ENCODE measurements at places on chromosomes 2 and 18.
A peak's percentile ranks its signal among the peaks of the same experiment; 100 is the strongest.

GRCh38 chr2:26631401-26632170 lies 9.6 kb downstream of the CIB4 start:
- DNase-seq = no peak

- peak; percentile 63 for DNase-seq
These were observed 127.3 kb downstream of the RNF144A start for GRCh38 chr2:7044253-7045250.

DNA sequence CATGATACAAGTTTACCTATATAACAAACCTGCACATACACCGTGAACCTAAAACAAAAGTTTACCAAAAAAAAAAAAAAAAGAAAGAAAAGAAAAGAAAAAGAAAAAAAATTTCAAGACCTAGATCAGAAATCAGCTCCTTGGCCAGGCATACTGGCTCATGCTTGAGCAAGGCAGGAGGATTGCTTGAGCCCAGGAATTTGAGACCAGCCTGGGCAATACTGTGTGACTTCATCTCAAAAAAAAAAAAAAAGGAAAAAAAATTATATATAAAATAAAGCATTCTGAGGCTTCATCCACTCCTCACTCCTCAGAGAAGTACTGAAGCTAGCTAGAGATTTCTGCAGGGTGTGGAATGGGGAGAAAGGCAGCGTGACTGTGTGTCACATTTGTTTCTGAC lies 11.8 kb upstream of the PROC start:
- DNase-seq = no peak

- DNase-seq = no peak
These were observed 148.6 kb upstream of the MAP3K20 start for GRCh38 chr2:172926785-172927640.

DNA sequence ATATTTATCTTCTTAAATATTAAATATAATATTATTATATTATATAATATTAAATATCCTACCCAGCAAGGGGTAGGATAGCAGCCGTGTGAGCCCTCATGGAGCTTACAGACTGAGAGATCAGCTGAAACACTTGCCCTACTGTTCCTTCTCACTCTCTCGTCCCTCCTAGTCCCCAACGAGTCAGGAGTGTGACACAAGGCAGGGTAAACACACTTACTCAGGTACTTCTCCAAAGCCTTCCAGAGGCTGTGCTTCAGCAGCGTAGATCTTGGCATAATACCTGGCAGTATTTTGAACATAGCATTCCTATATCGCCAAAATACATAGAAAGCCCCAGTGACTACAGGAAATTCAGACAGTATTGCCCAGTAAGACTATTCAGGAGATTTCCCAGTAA lies 114.1 kb downstream of the ALPK2 start:
- DNase-seq = no peak

DNA sequence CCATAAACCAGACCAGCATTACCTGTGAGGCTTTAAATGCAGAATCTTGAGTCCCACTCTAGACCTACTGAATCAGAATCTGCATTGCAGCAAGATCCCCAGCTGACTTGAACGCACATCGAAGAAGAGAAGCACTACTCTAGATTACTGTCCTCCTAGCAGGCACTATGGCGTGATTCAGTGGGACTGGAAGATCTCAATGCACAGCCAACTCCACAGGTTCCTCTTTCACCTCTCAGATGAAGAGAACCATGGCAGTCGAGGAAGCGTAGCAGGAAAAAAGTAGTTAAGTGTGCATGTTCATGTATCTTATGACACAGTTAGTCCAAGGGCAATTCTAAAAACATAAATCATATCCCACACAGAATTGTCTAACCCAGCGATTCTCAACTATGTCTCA lies 97.4 kb downstream of the STK39 start:
- DNase-seq = no peak

DNA sequence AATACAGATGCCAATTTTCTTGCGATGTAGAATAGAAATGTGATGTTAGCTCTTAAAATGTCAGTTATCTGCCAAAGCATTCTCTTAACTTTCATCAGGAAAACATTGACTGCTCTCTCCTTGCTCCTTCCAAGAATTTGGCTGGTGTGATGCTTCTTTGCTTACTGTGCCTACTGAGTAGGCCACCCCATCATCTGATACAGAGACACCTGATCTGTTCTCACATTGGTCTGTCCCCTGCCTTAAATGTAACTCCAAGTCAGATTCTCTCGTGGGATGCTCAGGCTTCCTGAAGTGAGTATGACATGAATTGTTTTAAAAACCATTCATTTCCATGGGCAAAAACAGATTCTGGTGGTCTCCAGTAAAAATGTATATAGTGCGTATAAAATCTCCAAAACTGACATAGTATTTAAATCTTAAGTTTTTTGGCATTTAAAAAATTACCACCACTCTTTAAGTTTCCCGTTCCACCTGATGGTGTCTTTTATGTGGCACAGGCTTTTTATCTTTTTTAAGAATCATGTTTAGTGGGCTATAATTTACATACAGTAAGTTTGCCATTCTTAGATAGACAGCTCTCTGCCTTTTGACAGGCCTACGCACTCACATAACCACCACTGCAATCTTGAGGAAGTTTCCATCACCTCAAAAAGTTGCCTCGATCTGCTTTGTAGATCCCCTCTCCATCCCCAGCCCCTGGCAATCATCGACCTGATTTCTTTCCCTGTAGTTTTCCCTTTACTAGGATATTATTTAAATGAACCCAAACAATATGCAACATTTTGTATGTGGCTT lies 36.6 kb downstream of the UBE2F start:
- no peak for DNase-seq

- no peak for DNase-seq
These were observed 11.3 kb upstream of the DPP4 start for GRCh38 chr2:162085090-162085891.

GRCh38 chr2:209872675-209873074 lies 101.0 kb downstream of the UNC80 start:
- DNase-seq = no peak

GRCh38 chr2:218024336-218024735 lies 21.5 kb upstream of the TNS1 start:
- DNase-seq = no peak

- no peak for DNase-seq
These were observed 320.5 kb upstream of the ZNF521 start for GRCh38 chr18:25672490-25672889.

- DNase-seq = no peak
These were observed 15.6 kb upstream of the CXCR4 start for GRCh38 chr2:136133586-136133985.

DNA sequence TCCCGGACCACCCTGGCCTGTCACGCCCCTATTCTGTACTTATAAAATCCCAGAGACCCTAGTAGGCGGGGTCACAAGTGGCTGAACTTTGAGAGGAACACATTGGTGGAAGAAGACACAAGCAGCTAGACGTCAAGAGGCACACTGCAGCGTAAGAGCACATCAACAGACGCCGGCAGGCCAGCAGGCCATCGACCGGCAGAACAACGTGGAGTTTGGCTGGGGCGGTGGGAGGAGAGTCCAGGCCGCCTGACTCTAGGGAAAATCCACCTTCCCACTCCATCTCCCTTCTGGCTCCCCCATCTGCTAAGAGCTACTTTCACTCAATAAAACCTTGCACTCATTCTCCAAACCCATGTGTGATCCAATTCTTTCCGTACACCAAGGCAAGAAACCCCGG lies 601.8 kb upstream of the CDH2 start:
- DNase-seq = no peak

GRCh38 chr2:158753641-158754611 lies 41.2 kb upstream of the DAPL1 start:
- no peak for DNase-seq

DNA sequence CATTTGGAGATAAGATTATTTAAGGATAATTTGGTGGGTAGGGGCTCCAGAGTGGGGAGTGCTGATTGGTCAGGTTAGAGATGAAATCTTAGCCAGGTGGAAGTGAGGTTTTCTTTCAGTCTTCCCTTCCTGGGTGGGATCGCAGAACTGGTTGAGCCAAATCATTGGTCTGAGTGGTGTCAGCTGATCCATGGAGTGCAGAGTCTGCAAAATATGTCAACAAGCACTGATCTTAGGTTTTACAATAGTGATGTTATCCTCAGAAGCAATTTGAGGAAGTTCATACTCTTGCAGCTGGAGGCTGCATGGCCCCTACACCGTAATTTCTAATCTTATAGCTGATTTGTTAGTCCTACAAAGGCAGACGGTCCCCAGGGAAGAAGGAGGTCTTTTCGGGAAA lies 1483.4 kb upstream of the ZEB2 start:
- DNase-seq = no peak

DNA sequence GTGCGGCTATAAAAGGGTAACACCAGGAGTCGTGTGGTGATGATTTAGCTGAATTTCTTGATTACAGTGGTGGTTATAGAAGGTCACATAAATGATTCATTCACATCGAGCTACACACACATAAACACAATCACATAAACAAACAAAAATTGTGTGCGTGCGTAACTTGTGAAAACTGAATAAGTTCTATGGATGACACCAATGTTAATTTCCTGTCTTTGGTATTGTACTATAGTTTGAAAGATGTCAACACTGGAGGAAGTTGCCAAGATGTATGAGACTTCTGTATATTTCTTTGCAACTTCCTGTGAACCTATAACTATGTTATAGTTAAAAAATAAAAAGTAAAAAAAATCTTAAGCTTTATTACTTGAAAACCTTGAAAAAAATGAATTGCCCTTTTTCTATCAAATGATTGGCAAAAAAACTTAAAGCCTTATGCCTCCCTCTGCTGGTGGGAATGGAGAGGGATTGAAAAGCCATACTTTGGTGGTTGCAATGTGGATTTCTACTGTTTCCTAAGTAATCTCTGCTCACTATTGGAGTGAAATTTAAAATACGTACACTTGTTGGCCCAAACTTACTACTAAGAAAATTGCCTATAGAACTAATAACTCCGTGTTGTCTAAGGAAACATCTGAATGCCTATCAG lies 227.7 kb downstream of the RPIA start:
- peak; percentile 10 for DNase-seq

DNA sequence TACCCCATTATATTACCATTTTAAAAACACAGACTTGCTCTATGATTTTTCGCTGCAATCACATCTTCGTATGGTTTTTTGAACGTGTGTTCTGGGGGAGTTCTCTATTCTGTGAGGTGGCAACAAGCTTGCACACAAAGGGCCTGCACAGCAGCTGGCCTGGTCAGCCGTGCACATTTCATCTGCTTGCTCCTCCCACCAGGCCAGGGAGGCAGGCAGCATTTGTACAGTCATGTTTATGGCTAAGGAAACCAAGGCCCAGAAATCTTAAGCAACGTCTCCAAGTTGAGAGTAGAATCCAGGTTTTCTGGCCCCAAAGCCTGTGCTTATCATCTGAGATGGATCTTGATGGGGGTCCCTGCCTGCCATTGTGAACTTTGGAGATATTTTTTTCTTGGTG lies 106.4 kb upstream of the SMIM21 start:
- DNase-seq = no peak

DNA sequence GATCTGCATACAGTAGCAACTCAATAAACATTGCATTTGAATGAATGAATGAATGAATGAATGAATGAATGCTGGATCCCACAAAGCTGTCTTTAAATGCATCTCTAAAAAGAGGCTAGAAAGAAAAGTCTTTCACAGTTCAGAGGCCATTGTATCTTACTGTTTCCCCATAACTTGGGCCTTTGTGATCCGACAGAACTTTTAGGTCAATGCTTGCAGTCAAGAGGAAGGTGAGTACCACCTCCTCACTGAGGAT lies 119.9 kb upstream of the COPS8 start:
- no peak for DNase-seq

DNA sequence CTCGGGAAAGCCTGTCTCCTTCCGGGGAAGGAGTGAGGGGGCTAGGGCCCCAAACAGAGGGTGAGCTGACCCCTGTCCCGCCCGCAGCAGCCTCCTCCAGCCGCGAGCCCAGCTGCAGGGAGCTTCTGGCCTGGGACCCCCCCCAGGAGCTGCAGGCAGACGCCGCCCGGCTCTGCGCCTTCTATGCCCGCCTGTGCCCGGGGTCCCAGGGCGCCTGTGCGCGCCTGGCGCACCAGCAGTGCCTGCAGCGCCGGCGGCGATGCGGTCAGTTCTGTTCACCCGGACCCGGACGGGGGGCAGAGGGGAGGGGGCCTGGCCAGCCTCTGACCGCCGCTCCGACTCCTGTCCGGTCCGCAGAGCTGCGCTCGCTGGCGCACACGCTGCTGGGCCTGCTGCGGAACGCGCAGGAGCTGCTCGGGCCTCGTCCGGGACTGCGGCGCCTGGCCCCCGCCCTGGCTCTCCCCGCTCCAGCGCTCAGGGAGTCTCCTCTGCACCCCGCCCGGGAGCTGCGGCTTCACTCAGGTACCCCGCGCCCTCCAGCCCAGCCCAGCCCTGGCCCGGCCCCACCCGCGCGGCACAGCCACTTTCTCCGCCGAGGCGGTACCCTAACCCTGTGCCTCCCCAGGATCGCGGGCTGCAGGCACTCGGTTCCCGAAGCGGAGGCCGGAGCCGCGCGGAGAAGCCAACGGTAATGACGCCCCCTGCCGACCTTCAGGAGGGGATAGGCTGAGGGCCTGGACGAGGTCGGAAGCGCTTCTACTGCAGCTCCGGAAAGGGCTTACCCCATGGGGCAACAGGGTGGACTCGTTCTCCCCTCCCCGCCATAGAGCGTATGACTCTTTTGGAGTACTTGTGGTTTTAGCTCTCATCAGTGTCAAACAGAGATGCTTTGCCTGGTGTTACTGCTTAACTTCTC lies 2.0 kb upstream of the CHRND start:
- no peak for DNase-seq

DNA sequence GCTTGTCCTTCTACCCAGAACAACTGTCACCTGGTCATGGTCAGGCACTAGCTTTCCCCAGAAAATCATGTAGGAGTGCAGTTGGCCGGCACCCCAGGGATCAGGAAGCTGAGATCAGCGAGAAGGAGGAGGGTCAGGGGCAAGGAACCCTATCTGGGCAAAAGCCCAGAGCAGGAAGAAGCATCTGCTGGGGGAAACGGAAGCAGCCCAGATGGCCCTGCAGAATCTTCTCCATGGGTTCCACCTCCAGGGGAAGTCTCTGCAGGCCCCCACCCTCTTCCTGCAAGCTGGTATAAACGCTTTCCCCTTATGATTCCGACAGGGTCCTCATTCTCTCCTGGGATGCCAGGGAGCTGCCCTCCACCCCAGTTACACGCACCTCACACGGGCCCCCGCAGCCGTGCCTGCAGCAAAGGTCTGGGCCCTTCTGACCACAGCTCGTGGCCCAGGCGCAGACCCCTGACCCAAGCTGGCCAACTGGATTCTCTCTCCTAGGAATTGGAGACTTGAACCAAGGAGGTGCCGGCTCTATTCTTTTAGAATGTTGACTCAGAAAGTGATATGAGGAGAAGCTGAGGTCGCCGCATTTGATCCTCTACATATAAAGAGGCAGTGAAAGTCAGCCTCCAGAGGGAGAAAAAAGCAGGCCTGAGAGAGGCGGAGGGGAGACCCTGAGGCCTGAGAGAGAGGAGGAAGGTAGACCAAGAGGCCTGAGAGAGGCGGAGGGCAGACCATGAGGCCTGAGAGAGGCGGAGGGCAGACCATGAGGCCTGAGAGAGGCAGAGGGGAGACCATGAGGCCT lies 71.0 kb downstream of the STPG4 start:
- DNase-seq = no peak

GRCh38 chr2:60552078-60552850 lies 1.2 kb downstream of the BCL11A start:
- peak; percentile 17 for DNase-seq

- DNase-seq = no peak
These were observed 31.7 kb upstream of the CERS6 start for GRCh38 chr2:168424112-168424951.

GRCh38 chr2:161209902-161210301 lies 49.7 kb downstream of the TANK start:
- DNase-seq = no peak

GRCh38 chr2:28577791-28578680 lies 82.2 kb downstream of the PLB1 start:
- no peak for DNase-seq

GRCh38 chr2:3320910-3321605 lies 56.6 kb downstream of the EIPR1 start:
- DNase-seq = no peak

- no peak for DNase-seq
These were observed 152.9 kb upstream of the SESTD1 start for GRCh38 chr2:179417436-179417949.
